ENCODE measurements at places on chromosomes 5 and 9.
A peak's percentile ranks its signal among the peaks of the same experiment; 100 is the strongest.

DNA sequence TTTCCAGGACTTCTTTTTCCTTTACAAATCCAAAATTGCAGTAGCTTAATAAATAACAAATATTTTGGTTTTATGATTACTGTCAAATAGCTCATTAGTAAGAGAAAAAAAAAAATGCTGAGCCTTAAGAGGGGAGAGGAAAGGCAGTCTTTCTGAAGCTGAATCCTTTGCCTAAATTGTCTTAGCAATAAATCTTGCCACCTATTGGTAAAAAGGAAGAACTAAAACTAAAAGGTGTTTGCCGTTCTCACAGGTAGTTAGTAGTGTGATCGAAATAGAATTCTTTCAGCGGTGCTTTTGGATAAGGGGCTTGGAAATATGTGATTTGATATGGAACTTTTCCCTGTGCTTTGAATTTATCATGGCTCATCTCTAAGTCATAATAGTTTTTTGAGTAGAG lies 31.2 kb downstream of the PIK3R1 start:
- no peak for DNase-seq

- no peak for DNase-seq
Measured at GRCh38 chr5:50726475-50727148, 60.2 kb downstream of the PARP8 start.

- DNase-seq: no peak
Measured at GRCh38 chr5:154949781-154950180, 8.9 kb downstream of the MRPL22 start.

DNA sequence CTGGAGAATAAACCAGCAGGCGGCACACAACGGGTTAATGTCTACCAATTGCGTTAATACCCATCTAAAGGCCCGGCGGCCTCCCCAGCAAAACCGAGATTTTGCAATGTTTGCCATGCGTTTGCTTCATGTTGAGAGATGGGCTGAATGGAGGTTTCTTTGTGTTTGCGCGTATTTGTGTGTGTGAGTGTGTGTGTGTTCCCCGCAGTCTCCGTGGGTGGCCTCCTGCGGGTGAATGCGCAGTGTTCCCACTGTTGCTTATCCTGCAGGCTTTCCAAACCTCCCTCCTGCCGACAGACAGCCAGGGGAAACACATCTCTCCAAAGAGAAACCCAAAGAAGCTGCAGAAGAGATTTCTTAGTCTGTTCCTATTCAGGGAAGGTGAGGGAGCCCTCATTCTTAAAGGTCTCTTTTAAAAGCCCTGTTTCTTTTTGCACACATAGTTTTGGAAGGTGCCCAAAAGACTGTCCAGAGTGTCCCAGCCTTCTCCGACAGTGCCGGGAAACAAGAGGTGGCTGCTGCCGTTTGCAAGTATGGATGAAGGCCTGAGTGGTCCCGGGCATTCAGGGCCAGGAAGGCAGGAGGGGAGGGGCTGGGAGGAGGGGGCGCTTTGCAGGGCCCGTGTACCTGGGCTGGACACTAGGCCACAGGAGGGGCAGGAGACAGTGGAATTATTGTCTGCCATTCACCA lies 103.8 kb upstream of the ERCC6L2 start:
- DNase-seq: no peak

GRCh38 chr5:54362434-54362833 lies 52.1 kb upstream of the ARL15 start:
- no peak for DNase-seq

DNA sequence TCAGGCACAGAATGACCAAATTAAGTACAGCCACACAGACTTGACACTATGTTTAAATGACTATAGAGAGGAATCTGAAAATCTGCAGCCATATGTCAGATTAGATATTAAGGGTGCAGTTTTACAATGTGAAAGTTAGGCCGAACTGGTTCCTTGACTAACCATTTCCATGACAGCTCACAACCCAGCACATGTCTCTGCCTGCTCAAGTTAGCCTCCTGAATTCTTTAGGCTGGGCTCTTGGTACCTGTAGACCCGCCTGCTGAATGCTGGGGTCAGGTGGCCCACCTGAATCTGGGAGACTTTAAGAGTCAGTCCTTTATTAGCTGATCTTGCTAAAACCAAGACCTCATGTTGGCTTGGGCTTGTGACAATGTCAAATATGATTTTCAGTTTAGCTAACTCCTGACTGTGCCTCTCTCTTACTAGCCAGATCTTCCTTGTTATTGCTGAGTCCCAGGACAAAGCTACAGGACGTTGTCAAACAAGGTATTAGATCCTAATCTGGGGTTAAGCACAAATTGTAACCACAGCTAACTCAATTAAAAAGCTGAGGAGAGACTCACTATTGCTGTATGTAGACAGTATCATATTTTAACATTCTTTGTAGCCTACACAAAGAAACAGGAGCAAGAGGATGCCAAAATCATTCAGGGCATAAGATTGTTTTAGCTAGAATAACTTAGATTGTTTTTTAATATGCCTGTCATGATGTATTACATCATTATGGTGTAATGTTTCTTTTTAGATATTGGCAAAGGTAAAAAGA lies 490.9 kb downstream of the SEMA5A start:
- no peak for DNase-seq

DNA sequence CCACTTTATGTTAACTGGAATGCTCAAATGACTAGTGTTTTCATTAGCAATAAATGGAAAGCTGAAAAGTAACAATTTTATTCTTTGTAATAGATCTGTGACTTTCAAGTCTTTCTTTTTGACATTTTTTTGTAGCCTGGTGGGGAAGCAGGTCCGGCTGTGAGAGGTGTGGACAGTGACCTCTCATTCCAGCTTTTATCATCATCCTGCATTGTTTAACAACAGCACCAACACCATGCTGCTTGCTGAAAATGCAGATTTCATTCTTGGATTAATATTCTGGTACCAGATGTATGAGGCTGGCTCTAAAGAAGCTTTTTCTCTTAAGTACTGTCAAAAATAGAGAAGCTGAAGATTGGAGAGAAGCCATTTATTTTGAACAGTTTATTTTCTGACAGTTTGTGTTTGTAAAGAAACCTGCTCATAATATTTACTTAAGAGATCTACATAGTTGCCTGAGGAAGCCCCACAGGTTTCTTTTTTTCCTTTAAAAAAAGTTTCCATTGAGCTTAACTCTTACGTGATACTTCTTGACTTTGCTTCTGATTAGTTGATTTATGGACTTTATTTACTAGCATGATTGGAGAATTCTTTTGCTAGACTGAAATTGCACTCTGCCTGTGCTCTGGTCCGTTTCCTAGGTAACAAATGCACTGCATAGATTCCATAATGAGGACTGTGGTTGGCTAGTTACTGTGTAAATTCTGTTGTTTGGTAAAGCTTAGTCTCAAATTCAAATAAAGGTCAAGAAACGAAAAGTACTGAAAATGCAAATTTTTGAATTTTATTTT lies 3.4 kb downstream of the KIAA1958 start:
- no peak for DNase-seq

DNA sequence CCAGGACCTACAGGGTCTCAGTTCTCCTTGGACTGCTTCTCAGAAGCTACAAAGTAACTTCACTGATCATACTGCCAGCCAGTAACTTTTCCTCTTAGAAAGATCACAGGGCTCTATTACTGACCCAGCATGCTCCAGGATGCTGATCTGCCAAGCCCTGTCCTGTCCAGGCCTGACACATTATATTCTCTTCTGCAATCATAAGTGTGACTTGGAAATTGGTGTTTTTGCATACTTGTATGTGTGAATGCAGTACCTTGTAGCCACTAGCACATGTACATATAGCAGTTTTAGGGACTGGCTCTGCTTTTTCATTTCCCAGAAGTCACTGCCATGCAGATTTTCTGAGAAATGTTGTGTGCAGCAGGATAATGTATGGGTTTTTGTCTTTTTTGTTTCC lies 40.1 kb upstream of the CCNH start:
- no peak for DNase-seq

DNA sequence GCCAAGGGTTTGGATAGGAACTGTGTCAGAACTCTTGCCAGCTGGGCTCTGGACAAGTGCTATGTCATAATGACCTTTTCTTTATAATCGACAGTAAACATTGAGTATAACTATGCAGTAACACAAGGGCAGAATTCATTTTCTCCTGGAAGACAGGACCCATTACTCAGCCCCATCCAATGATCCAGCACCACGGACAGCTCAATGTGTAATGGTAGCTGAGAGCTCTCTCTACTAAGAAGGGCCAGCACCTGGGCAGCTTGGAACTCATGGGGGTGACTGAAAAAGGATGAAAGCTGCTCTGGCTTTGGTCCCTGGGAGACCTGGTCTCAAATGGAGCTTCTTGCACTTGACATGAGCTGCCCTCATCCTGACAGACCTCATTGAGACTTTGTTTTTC lies 347.8 kb downstream of the TRIM32 start:
- DNase-seq: no peak

DNA sequence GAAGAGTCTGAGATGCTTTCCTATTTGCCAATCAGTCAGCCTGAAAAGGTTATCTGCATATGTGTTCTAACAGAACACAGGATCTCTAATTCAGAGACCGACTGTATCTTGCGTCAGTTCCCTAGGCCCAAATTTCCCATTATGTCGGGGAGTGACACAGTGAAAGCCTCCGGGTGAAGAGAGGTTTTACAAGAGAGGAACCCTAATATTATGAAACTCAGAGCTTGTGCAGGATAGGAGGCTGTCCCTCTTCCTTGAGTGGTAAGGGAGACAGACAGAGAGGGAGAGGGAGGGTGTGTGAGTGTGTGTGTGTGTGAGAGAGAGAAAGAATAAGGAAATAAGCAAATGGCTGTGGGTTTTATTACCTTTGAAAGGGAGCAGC lies 1.9 kb downstream of the CD14 start:
- no peak for DNase-seq

DNA sequence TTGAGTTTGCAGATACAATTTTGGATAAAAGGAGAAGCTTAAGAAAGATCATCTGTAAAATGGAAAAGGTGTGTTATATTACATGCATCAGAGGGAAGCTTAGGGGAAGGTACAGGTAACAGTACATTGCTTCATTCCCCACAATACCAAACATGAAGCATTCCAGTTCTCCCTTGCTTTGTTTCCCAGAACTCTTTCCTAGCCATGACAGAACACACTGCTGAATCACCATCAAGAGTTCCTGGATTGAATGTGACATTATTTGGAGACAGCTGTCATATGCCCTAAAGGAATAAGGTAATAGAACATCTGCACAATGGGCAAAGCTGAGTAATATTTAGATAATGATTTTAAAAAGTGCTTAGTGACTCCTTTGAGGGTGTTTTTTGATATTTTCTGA lies 303.5 kb upstream of the ST8SIA4 start:
- DNase-seq: no peak

- no peak for DNase-seq
Measured at GRCh38 chr5:137825165-137825564, 42.5 kb upstream of the MYOT start.

DNA sequence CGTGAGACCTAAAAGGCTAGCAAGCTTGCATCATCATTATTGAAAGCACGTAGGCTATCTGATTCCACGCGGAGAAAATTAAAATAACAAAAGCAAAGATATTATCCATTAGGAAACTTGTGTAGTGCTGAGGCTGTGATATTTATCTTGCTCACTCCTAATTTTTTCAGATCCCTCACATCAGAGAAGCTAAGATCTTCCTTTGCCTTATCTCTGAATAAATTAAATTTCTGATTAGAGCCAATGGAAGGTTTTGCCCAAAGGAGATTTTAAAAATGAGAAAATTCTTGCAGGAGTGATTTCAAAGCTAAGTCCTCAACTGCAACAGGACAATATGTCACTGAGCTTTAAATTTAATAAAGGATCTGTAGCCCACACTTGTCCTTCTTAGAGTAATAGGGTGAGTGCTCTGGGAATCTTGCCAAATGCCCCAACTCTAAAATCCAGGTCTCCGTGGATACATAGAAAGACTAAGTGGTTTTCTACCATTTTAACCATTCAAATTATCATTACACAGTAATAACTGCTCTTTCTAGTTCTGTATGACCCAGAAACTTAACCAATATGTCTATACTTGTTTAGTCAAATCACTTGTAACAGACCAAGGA lies 295.0 kb downstream of the CAAP1 start:
- DNase-seq: no peak

DNA sequence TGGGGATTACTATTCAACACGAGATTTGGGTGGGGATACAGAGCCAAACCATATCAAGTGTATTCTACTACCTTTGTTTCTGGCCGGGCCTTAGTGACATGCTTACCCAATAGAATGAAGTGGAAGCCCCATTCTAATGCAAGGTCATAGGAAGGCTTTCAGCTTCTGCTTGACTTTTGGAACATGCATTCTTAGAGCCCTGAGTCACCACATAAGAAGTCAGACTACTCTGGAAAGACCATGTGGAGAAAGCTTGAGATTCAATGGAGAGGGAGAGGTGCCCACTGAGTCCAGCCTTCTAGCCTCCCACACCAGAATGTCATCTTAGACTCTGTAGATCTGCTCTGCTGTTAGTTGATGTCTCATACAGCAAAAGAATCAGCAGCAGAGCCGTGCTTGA lies 155.7 kb upstream of the FBN2 start:
- DNase-seq: no peak

DNA sequence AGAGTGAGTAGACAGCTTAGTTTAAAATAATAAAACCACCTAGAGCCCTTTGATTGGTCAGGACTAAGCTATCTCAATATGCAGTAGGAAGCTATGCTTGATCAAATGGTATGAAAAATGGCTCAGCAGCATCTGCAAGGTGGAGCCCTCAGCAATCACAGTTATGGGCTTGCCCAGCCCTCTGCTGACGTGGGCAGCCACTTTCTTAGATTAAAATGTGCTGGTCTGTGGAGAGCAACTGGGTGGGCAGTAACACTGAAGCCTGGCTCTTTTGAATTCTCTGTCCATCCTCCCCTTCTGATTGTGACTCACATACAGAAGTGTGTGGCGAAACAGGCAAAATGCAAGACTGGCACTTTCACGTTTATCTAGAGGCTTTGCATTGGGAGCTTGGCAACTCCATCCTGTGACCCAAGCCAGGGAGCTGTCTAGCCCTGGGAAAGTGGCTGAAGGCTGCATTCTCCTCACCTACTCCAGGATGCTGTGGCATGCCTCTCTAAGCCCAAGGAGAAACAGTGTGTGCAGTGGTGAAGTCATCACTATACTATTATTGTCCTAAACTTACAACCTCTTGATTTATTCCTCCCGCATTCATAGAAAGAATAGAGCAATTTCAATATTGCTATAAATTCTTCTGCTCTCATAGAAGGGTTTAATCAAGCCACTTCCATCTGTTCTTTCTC lies 61.1 kb downstream of the MED10 start:
- DNase-seq: no peak

DNA sequence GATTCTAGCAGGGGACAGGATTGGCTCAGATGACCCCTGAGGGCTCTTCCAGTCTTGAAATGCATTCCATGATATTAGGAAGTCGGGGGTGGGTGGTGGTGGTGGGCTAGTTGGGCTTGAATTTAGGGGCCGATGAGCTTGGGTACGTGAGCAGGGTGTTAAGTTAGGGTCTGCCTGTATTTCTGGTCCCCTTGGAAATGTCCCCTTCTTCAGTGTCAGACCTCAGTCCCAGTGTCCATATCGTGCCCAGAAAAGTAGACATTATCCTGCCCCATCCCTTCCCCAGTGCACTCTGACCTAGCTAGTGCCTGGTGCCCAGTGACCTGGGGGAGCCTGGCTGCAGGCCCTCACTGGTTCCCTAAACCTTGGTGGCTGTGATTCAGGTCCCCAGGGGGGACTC lies 2.9 kb upstream of the MYOZ3 start:
- DNase-seq: no peak

- no peak for DNase-seq
Measured at GRCh38 chr9:78292026-78292425, 4.9 kb upstream of the PSAT1 start.

- DNase-seq: peak; percentile 36
Measured at GRCh38 chr5:116671211-116671736, 96.7 kb upstream of the SEMA6A start.

- no peak for DNase-seq
Measured at GRCh38 chr5:43296835-43297234, 16.4 kb downstream of the HMGCS1 start.
